Stimulated activated CD8-positive, alpha-beta memory T cell treated with anti-CD3 and anti-CD28 coated beads, Interleukin-4, amount 100 ng/mL, for 1 hour (primary cell): ENCODE measurements at places on chromosomes 7 and 10.
A peak's percentile ranks its signal among the peaks of the same experiment; 100 is the strongest.

DNA sequence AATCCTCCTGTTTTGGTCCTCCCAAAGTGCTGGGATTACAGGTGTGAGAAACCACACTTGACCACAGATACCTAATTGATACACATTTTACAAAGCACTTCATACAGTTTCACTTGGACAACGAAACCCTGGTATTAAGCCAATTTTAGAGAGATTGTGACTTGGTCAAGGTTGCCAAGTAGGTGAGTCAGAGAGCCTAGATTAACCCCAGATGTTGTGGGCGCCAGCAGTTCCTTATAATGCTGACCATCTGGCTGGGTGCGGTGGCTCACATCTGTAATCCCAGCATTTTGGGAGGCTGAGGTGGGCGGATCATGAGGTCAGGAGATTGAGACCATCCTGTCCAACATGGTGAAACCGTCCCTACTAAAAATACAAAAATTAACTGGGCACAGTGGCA, 4.9 kb upstream of the PHKG1 start:
- DNase-seq, result no peak

GRCh38 chr10:43306899-43307298, 40.0 kb upstream of the RASGEF1A start:
- DNase-seq, result no peak

DNA sequence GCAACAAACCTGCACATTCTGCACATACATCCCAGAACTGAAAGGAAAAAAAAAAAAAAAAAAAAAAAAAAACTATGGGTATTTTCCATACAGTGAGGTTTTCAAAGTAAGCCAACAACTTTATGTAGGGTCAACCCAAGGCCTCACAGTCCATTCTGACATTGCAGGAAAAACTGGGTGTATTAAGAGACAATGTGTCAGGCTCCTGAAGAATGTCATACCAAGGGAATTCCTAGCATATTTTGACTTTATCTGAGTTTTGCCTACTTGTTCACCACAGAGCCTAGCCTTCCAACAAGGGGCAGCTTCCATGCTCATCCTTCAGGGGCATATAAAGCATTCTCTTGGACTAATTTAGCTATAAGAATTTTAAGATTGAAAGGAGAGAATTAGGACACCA, 368.9 kb downstream of the PLXDC2 start:
- DNase-seq, result no peak

DNA sequence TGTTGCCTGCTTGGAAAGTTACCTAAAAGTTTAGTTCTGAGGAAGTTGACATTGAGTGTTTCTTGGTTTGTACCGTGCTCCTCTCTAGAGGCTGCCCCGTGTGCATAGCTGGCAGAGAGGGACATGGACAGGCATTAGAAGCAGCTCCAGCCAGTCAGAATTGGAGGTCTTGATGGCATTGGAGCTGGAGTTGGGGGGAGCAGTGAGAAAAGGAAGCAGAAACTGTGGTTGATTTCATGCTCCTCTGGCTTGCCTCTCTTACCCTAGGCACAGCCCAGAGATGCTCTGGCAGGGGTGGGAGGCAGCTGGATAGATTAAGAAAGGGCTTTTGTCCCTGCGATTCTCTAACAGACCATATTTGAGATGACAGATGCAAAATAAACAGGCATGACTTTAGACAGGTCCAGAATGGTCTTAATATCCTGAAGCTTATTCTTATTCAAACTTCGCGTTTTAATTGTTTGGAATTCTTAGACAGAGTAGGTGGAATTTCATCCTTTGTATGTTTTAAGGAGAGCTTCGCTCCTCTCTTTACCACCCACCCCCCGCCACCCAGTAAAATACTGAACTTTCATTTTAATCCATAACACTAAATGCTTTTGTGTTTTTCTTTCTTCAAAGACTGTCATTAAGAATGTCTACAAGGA, 73.5 kb upstream of the GLCCI1 start:
- no peak for DNase-seq

DNA sequence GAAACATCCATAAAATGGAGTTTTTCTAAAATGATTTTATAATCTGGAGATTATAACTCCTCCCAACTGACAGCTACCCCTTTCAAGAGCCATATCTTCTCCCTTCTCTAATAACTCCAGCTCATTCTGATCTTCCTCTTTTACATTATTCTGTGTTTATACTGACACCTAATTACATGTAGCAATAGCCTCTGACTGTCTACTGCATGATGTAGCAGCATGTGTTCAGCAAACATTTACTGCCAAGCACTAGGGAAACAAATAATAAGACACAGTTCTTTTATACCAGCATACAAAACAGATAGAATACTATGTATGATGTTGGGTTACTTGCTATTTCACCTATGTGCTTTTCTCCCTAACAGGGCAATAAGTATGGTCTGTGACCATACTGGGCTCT, 20.7 kb downstream of the RBM28 start:
- no peak for DNase-seq

DNA sequence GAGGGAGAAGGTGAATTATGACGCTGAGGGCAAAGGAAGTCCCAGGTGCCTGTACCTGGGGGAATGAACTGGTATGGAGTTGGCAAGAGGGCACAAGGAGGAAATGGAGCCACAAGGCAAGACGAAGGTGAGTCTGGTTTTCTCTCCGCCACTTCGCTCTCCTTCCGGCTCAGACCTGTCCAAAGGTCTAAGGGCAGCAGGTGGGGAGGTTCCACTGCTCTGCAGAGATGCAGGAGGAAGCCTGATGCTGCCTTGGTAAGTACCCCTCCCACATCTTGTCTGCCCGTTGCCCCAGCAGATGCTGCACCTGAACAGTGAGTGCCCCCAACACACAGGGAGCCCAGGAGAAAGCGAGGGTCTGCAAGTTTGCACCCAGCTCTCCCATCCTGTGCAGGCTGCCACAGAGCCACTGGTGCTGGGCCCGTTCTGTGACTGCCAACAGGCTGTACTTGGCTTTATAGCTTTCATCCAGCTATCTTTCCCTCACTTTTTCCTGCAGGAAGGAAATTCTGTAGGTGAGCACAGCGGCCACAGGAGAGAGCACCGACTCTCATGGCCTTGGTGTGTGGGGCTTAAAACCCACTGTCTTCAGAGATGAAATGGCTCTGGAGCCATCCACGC, 235.2 kb downstream of the COBL start:
- DNase-seq, result no peak

DNA sequence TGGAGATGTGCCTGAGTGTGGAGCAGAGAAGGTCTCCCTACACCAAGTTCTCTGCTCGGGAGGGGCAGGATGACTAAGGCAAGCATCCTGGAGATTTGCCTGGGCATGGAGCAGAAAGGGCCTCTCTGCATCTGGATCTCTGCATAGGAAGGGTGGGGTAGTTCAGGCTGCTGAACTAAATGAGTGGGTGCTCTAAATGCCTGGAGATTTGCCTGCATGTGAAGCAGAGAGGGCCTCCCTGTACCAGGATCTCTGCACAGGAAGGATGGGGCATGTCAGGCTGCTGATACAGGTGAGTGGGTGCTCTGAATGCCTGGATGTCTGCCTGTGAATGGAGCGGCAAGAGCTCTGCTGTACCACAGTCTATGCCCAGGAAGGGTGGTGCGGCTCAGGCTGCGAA, 680.7 kb downstream of the SUGCT start:
- DNase-seq, result no peak

- no peak for DNase-seq
These were observed 47.9 kb downstream of the PIP4K2A start for GRCh38 chr10:22666287-22667092.

GRCh38 chr10:21099291-21100062, 202.4 kb upstream of the NEBL start:
- DNase-seq, result no peak

DNA sequence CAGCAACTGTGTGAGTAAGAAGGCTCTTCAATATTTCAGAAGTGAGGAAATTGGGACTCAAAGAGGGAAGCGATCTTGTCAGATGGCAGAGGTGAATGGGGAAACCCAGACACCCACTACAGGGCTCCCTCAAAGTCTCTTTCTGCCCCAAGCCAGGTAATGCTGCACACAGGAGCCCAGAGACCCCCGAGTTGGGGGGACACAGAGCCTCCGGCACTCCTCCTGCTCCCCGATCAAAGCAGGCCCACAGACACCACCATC, 139.4 kb downstream of the TNS3 start:
- no peak for DNase-seq

- DNase-seq, result peak; percentile 70
These were observed 41.5 kb upstream of the NMT2 start for GRCh38 chr10:15209827-15210509.

- DNase-seq, result no peak
These were observed 34.1 kb downstream of the SMC3 start for GRCh38 chr10:110601581-110601980.

GRCh38 chr7:50393076-50393475, 57.1 kb downstream of the FIGNL1 start:
- no peak for DNase-seq

DNA sequence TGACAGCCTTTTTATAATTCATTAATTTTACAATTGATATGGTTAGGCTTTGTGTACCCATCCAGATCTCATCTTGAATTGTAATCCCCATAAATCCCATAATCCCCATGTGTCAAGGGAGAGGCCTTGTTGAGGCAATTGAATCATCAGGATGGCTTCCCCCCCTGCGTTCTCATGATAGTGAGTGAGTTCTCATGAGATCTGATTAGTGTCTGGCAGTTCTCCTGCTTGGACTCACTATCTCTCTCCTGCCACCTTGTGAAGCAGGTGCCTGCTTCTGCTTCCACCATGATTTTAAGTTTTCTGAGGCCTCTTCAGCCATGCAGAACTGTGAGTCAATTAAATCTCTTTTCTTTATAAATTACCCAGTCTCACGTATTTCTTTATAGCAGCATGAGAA, 165.7 kb upstream of the GNAI1 start:
- DNase-seq, result no peak

DNA sequence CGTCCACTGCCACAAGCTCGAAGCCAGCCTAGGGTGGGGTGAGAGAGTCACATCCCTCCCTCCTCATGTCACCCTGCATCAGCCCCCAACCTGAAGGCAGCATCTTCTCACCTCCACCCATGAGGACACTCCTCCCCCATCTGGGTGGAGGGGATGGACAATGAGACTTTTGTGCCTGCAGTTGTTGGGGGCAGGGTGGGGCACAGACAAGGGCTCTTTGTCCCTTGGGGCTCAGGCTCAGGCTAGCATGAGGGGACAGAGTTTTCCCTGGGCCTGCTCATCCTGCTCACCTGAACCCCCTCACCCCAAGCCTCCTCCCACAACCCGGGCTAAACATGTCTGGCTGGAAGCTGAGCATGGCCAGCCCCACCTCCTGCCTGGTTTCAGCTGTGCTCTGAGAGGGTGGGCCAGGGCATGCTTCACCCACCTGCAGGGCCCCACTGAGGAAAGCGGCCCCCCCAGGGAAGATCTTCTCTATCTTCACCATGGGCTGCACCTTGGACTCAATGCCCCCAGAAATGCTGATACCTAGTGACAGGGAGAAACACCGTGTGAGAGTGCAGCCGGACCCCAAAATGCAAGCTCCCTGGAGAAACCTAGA, 9.3 kb downstream of the LZTS2 start:
- no peak for DNase-seq

DNA sequence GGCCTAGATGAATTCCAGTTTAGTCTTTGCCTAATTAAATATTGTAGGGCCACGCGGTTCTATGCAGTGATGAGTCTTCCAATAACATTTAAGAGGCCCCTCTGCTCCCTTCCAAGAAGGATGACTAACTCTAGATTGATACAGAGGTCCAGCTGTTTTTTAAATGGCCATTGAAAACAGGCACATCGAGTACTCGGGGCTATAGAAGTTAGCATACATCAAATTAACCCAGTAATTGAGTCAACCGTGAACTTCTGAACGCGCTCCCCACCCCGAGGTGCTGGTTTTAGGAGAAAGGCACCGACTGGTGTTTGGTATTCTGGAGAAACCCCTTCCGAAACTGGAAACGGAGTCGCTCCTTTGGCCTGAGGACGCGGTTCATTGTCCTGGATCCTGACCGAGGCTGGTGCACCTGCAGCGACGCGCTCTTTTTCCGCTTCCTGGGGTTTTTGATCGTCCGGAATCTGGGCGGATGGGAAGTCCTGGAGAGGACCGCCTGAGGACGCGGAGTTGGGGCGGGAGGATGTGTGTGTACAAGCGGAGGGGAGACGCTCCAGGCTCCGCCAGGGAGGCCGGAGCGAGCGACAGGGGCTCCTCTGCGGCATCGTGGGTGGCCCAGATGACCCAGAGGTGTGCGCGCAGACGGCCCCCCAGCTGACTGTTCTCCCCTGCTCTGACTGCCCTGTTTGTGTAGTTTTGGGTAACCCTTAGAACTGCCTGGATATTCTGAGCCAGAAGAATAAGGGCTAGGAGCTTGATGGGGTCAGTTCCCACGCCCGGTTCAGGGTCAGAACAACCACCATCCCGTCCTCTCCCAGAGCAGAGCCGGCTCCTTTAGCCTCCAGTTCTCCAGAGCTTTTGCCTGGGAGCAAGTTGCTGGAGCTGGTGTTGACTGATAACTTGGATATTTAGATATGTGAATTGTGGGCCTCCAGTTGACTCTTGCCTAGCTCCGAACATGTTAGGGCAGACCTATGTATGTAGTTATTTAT, 711 bp downstream of the FAM221A start:
- DNase-seq, result no peak

GRCh38 chr7:54469740-54470139, 72.4 kb upstream of the VSTM2A start:
- no peak for DNase-seq
